MCF 10A (cell line): ENCODE measurements at places on chromosomes 7 and 10. TPM values are rescaled to one million over a fixed set of nuclear protein-coding genes. Genes with fewer than 3 reads are reported as not detected.
A peak's percentile ranks its signal among the peaks of the same experiment; 100 is the strongest.

GRCh38 chr10:48996-49395, at the start of gene TUBB8:
Gene TUBB8 (minus strand): TSS chr10:49296. CDS start chr10:49238, 58 bp downstream.
- DNase-seq, result no peak

GRCh38 chr10:81696609-81697388, 178.2 kb upstream of the NRG3 start:
- DNase-seq, result no peak

DNA sequence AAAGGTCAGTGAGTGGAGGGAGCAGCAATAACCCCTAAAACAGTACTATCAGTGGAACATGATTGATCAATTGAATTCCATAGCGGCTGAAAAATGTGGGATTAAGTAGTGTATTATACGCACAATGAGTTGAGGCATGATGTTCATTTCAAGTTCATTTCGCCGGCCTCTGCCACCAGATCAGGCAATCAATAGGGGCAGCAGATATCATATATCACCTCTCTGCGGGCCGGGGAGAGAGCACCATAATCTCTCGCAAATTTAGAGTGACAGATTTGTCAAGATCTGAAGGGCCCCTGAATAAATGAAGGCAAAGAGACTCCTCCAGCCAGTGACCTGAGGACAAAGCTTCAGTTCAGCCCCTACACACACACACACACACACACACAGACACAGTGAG, 58.5 kb downstream of the PAX2 start:
- no peak for DNase-seq

GCK gene
- total RNA-seq, result not detected in 2 replicates

DNA sequence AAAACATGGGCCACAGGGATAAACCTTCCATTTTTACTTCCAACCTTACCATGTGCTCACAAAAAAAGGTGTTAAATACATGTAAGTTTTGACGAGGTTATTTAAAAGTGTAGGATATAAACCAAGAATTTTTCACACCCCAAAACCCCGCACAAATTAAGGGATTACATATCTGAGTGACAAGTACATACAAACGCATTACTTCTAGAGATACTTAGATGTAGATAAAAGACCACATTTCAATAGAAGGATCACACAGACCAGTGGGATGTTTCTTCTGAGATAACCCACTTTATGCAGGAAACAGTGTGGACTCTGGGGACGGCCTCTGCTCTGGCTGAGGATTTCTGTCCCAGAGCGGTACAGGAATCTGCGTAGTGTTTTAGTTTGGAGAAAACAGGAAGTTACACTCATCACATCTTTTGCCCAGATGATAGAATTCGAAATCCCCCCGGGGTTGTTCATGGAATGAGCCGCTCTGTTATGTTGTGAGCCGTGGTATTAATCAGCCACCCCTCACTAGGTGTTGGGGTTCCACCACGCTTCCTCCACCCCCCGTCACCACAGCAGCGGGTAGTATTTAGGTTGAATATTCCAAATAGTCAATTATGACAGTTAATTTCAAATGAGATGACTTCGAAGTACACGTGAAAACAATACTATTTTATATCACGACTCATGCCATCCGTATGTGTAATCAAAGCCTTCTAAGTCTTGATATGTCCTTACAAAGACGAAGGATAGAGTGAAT, 1.3 kb upstream of the CUL1 start:
- DNase-seq, result no peak

DNA sequence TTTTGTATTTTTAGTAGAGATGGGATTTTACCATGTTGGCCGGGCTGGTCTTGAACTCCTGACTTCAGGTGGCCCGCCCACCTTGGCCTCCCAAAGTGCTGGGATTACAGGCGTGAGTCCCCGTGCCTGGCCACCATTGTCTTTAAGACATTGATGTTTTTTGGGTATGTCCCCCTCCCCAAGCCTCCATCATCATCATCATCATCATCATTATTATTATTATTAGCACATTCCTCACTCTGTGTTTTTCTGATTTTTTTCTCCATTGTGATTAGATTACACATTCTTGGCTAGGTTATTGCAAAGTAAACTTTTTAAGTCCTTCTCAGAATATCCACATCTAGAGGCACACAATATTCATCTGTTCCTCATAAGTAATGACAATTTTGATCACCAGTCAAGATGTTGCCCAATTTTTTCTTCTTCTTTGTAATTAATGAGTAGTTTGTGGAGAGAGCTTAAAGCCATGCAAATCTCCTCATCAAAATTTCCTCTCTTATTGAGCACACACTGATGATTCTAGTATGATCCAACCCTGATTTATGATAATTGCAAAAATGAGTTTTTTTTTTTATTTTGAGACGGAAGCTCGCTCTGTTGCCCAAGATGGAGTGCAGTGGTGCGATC, 47.5 kb downstream of the EPC1 start:
- no peak for DNase-seq

GRCh38 chr7:73817121-73817520, 13.7 kb upstream of the CLDN4 start:
- DNase-seq, result no peak

- no peak for DNase-seq
These were observed 80.0 kb downstream of the CELF2 start for GRCh38 chr10:11097686-11098085.

DNA sequence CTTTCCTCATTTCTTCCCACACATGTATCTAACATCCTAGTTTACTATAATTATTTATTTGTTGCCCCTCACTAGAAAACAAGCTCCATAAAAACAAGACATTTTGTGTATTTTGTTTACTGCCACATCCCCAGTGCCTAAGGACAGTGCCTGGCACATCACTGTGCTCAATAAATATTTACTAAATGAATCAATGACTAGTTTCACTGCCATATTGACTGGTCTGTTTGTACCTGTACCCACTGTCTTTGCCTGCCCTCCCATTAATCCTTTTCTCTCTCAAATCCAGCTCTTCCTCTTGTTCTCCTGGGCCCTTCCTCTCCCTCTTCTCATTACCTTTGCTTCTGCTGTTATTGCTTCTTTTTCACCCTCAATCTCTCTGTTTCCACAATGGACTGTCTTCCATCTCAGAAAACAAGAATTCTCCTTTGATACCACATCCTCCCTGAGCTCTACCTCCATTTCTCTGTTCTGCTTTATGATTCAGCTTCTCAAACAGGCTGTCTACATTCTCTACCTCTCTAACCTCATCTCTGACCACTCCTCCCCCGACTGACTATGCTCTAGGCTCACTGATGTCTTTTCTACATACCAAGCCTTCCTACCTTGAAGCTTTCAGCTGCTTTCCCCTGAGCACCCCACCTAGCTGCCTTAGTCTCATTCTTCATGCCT, 8.3 kb upstream of the FAM133B start:
- no peak for DNase-seq

CCDC3 gene
- total RNA-seq, result 0.10 TPM in 1 of 2 replicates, not detected in the other

DNA sequence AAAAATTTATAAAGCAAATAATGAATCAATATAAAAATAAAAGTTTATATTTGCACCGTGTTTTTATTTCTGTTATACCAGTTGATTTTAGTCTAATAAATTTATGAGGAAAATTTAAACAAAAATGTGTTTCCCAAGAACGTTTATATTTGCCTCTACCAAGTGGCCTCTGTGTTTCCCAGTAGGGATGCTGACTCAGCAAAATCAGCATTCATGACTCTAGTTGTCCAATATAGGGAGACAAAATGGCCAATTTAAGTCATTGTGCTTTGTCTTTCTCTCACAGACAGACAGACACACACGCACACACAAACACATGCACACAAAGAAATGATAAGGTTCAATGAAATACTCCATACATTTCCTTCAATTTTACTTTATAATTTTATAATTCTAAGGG, 942.5 kb upstream of the ZWINT start:
- DNase-seq, result peak; percentile 4

MCM10 gene
- 3.5 and 6.0 TPM in 2 replicates for total RNA-seq

DNA sequence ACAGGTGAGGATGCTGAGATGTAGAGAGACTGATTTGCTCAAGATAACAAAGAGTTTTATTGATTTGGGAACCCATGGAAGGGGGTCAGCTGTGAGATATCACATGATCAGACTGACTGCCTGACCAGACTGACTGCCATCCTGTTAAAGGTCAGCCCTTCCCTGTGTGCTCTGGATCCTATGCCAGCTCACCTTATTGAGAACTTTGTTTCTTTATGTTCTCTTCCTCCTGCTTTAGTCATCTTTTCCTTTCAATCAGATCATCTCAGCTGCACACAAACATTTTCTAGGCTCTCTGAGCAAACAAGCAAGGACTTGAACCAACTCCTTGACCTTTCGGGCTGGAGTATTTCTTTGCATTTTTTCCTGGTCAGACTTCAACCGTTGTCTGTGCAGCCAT, 50.0 kb upstream of the MTPN start:
- DNase-seq, result no peak

TMEM236 gene
- 0.09 and 0.37 TPM in 2 replicates for total RNA-seq

DNA sequence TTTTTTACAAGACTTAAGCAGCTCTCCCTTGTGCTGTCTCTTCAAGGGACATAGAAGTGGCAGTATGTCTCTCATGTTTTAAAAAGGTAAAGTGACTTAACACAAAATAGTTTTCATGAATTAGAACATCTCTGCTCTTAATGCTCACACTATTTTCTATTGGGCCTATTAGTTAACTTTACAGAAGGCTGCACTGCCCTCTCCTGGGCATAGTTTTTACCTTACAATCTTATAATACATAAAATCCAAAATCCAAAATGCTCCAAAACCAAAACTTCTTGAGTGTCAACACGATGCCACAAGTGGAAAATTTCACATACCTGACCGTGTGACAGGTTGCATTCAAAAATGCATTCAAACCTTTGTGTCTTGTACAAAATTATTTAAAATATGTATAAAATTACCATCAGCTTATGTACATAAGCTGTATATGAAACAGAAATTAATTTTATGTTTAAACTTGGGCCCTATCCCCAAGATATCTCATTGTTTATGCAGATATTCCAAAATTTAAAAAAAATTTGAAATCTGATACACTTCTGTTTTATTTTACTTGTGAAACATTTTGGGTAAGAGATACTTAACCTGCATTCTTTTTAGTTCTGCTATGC, 25.8 kb downstream of the TES start:
- DNase-seq, result peak; percentile 68

- DNase-seq, result peak; percentile 34
These were observed 874 bp downstream of the BAIAP2L1 start for GRCh38 chr7:98399890-98400541.

STOX1 gene
- 0.16 TPM in 1 of 2 replicates, not detected in the other for total RNA-seq

DNA sequence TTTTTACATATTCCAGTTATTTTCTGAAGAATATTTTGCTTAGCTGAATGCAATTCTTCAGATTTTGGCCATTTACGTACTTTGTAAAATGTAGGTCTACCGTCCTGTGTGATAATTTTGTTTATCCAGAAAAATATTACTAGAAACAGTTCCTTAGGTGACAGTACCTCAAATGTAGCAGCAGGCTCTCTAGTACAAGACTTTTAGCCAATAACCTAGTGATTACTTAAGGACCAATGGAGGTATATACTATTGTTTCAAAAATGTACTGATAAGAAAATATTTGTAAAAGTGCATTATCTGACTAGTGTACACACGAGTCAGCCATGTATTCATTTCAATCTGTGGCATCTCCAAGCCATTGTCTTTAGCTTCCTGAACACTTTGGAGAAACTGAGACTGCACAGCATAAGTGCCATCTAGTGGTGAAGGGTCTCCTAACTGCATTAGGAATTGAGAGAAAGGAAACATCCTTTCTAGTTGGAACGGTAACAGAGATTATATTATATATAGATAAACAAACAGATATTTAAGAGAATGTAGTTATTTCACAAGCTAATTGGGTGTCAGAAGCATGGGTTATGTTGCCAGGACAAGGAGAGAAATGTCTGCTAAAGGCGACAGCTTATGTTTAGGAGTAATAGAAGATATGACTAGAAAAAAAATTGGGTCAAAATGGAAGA, 23.7 kb downstream of the RTKN2 start:
- DNase-seq, result peak; percentile 83

DNA sequence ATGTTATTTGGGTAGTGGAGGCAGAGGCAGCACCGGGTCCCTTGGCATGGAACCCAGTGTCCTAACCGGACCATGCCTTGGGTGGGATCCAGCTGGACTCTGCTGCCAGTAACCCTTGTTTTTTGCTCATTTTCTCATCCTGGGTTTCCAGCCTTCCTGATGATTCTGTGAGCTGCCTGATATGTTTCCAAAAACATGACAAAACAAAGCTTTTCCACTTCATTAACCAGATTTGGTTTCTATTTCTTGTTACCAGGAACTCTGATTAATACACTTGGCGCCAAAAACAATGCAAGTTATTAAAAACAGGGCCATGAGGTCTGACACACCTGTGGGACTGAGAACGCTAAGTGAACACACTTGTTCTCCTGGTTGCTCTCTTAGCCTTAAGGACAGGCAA, 32.8 kb upstream of the DLG5 start:
- no peak for DNase-seq

- DNase-seq, result no peak
These were observed 39.8 kb downstream of the RCC1L start for GRCh38 chr7:75033826-75034225.

MSMB gene
- not detected in 2 replicates for total RNA-seq
